ENCODE measurements at places on chromosomes 1 and 21. TPM values are rescaled to one million over a fixed set of nuclear protein-coding genes. Genes with fewer than 3 reads are reported as not detected.

S100A16 gene
- polyA plus RNA-seq: 130 TPM

CFHR4 gene
- polyA plus RNA-seq: not detected

GRCh38 chr1:7274256-7274655, 489.0 kb downstream of the CAMTA1 start:
- DNase-seq: no peak

DNA sequence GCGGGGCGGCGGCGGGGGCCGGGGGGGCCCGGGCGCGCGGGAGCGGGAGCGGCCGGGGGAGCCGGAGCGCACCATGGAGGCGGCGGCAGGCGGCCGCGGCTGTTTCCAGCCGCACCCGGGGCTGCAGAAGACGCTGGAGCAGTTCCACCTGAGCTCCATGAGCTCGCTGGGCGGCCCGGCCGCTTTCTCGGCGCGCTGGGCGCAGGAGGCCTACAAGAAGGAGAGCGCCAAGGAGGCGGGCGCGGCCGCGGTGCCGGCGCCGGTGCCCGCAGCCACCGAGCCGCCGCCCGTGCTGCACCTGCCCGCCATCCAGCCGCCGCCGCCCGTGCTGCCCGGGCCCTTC, 546 bp downstream of the SKI start:
- no peak for DNase-seq

GRCh38 chr1:182625719-182626504, 21.7 kb upstream of the RGS16 start:
- DNase-seq: no peak

- DNase-seq: no peak
These were observed 54.9 kb downstream of the OPTC start for GRCh38 chr1:203548892-203549291.

GRCh38 chr1:51690285-51690961, 73.5 kb downstream of the OSBPL9 start:
- no peak for DNase-seq

- no peak for DNase-seq
These were observed 1053.4 kb upstream of the ADGRL4 start for GRCh38 chr1:80059940-80060339.

DNA sequence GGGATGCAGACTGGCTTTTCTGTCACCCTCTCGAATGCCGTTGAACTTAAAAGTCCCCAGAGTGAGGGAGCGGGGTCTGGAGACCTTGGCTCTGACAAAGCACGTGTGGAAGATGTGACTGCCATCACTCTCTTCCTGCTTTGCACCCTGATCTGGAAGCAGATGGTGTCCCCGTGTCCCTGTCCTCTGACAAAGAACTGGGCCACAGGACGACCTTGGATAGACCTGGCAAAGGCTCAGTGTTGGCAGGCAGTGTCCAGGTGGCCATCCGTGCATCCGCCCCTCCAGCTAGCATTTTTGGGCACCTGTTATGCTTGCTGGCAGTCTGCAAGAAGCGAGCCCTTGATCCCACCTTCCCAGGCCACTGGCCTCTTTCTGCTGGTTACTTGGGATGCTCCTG, 27.4 kb downstream of the ARHGEF10L start:
- no peak for DNase-seq

Measured in right renal pelvis (tissue), 4 donors.